ENCODE measurements at places on chromosomes 5 and 9.

GRCh38 chr5:137221943-137222342 lies 277.2 kb downstream of the SPOCK1 start:
- no peak for DNase-seq

DNA sequence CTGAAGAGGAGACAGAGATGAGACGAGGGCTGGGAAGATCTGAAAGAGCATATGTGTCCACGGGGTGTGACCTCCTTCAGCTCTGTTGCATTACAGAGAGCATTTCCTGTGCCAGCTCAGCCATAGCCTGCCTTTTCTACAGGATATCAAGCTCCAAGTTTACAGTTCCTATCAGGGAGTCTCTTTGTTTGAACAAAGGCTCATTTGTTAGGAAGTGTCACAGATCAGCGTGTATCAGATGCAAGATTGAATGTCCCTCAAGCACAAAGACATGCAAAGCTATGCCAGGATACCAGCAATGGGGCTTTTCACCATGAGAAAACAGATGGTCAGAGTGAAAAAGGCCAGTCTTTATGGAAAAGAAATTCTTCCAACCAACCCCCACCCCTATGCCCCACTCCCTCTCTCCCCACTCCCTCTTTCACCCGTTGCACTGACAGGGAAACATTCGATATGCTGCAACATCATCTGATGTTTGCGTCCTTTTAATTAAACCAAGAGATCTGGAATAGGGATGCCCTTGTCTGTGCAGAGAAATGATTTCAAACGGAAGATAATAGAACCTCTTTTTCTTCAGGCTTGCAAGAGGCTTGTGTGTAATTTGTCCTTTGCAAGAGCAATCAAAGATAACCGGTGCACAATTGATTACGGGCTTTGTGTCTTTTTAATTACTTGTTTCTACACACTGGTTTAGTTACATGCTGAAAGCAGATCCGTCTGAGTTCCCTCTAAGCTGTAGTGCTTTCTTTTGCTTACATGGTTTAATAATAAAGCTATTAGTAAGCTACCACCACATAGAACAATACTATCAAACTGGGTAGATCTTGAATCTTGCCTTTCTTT lies 263.1 kb upstream of the RGMB start:
- DNase-seq: peak; percentile 60

DNA sequence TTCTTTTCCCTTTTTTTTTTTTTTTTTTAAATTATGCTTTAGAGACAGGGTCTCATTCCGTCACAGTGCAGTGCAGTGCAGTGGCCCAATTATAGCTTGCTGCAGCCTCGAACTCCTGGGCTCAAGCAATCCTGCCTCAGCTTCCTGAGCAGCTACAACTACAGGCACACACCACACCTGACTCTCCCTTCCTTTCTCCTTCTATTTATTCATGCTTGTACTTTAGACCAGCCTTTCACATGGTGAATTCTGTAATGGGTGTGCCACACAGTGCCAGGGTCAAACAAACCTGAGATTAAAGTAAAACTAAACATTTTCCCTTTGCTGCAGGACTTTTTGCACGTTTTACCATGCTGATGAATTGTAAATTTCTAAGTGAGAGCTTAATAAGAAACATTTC lies 8.0 kb downstream of the SH3RF2 start:
- DNase-seq: no peak

DNA sequence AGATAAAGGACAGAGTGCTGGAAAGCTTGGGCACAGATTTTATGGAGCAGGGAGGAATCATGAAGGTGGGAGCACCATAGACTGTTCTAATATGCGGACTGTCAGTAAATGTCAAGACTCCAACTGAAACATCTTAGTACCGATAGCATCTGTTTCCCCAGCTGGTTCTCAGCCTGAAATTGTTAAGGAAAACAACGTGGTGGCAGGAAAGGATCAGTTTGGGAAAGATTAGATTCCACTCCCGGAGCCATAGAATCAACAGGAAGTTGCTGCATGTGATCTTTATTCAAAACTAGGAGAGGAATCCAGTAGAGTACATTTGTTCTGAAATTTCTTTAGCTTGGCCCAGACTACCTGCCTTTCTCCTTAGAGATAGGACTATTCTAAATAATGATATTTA lies 559.1 kb downstream of the CSNK1G3 start:
- no peak for DNase-seq

- DNase-seq: no peak
These were observed 48.8 kb downstream of the RASGEF1C start for GRCh38 chr5:180160215-180160614.

DNA sequence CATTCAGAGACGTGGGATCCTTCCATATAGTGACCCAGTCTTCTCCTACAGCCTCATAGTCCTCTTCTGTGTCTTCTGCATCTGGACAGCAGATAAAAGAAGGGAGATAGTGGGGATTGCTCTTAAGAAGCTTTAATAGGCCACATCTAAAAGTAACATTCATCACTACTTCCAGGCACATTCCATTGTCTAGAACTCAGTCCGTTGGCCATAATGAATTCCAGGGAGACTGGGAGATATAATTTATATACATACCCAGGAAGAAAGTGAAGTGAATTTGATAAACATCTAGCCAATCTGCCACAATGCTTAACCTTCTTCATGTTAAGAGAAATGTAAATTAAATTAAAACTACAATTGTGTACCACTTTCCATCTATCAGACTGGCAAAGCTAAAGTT lies 22.5 kb upstream of the GLIPR2 start:
- no peak for DNase-seq

DNA sequence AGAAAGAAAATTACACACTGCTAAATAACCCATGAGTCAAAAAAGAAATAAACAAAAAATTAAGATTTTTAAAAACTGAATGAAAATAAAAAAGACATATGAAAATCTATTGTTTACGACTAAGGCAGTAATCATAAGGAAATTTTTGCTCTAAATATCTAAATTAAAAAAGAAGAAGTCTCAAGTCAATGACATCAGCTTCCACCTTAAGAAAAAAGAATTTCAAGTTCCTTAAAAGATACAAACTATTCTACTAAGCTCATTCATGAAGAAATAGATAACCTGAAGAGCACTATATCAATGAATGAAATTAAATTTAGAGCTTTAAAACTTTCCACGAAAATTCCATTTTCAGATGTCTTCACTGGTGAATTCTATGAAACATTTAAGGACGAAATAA lies 15.7 kb upstream of the STARD4 start:
- DNase-seq: no peak

- no peak for DNase-seq
These were observed 135.9 kb upstream of the LIFR start for GRCh38 chr5:38692346-38692745.

DNA sequence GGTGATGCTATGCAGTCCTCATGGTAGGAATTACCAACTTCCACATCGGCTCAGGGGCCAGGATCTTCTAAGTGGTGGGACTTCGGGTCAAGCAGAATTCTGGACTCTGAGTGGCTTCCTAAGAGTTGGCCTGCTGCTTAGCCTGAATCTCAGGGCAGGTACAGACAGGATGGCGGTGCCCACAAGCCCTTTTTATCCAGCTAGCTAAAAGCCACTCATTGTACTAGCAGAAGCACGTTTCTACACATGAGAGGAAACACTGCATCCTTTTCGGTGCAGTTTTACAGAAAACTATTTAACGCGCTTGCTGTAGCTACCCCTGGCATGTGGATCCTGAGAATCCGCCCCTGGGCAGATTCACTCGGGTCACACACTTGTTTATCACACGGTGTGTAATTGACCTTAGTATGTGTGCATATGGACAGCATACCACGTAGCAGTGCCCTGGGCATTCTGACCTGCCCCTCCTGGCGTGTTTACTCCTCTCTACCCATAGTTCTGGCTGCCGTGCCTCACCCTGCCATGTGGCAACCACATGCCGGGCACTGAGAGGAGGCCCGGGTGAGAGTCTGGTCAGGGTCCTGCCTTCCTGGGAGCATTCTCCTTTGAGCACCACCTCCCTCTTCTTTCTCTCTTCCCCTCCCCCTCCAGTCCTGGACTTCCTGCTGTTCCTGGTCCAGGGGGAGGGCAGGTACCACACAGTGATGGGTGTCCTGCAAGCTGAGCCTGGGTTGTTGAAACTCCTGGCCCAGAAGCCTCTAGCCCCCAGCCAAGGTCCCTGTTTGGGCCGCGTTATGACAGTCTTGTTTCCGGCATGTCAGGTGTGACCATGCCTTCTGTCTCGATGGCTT lies 65.9 kb downstream of the DAB2IP start:
- DNase-seq: no peak

- peak; percentile 35 for DNase-seq
These were observed 94.7 kb downstream of the MYO10 start for GRCh38 chr5:16841416-16841815.
